ENCODE measurements at places on chromosomes 11 and 22.

GRCh38 chr11:80241766-80242165, 800.9 kb upstream of the TENM4 start:
- no peak for DNase-seq

GRCh38 chr22:28873183-28873963, 10.0 kb upstream of the ZNRF3 start:
- no peak for DNase-seq

- DNase-seq: no peak
These were observed 30.6 kb downstream of the SCGB1A1 start for GRCh38 chr11:62449451-62449851.

DNA sequence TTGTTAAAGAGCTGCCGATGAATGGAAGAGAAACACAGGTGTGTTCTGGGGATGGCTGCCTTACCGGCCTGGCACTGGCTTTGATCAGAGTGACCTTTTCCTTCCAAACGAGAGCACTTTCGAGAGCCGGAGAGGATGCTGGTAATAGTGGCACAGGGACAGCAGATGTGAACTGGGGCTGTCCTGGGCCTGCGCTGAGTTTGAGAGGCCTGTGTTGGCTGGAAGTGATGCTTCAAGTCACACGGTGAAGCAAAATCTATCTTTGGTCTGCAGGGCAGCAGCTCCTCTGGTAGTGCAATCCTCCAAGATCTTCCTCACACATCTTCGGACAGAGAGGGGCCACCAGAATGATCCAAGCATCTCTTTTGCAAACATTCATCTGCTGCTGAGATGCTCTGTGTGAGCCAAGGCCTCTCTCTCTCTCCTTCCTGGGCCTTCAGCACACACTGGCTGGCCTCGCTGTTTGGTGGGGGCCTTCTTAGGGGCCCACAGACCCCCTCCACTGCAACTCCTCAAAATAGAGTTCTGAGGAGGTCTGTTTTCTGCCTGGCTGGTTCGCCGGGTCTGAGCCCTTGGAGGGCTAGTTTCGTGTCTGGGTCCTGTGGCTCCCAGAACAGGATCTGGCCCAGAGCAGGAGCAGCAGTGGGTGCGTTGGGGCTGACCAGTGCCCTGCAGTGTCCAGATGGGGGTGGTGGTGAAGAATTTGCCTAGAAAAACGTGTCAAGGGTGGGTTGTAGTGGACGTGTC, 6.4 kb downstream of the MPPED1 start:
- no peak for DNase-seq

GRCh38 chr11:132992838-132993631, 539.3 kb downstream of the OPCML start:
- peak; percentile 84 for DNase-seq

- no peak for DNase-seq
These were observed 417.9 kb upstream of the DDI1 start for GRCh38 chr11:103618528-103618927.

DNA sequence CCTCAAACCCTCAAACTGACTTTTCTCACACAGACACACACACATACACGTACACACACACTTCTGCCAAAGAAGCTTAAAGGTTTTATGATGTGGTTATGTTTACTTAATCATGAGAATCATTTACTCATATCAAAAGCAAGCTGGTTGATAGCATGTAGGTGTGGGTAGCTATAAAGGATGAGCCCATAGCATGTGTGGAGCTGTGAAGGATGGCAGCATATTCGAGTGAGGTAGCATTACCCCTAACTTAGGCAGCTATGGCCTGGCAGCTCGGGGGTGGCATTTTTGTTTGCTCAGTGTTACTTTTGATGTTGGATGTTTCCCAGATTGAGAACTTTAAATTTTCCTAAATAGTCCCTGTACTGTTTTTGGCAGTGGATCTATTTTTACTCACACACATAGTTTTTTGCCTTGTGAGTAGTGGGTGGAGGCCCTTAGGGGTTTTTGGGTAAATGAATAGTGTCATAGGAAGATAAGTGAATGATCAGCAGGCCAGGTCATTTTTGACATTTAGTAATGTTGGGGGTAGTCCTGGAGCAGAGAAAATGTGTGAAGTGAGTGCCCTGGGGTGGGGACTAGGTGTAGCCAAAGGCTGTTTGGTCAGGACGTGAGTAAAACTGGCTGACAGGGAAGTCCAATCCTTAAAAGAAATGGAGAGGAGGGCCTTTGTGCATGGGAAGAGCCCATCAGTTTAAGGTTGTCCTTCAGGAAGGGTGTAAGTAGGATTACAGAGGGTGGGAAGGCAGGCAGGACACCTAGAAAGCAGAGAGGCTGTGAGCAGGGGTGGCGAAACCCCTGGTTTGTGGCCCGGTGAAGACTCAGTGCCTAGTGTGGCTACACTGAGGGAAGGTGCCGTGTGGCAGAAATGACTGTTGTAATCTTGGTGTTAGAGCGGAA, 7.1 kb downstream of the YWHAH start:
- DNase-seq: no peak

DNA sequence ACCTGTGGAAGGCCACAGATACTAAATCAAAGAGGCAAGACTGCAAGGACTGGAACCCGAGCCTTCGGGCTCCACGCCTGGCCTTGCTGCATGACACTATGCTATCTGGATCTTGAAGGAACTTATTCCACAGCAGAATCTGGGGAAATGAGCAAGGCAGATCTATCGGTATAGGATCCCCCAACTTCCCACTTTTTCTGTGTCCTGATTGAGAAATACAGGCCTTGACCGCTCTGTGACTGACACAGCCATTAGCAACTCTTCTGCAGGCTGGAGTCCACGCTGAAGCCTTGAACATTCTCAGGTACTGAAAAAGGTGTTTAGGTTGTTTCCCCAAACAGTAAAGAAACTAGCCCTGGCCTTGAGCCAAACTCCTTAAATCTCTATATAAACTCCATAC, 241.2 kb upstream of the NARS2 start:
- no peak for DNase-seq

- DNase-seq: no peak
These were observed 60.3 kb upstream of the POU2AF2 start for GRCh38 chr11:111185266-111185665.

DNA sequence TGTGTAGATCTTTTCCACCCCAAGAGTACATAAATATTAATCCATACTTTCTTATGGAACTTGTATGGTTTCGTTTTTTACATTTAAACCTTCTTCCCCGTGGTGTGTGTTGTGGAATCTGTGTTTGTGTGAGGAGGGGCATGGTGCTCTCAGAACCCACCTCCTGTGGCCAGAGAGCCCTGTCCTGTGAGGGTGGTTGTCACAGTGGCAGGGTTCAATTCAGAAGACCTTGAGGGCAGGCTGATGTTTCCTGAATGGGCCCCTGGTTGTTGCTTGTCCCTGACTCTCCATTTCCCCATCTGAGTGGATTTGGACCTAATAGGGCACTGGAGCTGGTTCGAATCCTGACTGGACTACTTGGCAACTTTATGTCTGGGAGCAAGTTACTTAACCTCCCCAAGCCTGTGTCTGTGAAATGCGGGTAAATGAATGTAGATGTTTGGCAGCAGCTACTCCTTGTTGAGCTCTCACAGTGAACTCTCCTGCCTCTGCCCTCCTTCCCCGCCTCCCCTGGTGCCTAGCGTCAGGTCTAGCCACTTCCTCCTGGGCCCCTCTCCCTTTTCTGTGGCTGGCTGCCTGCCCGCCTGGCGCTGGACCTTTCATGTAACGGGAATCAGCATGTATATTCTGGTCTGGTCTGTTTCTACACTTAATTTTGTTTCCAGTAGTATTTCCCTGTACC, 7.3 kb downstream of the NEAT1 start:
- DNase-seq: no peak

DNA sequence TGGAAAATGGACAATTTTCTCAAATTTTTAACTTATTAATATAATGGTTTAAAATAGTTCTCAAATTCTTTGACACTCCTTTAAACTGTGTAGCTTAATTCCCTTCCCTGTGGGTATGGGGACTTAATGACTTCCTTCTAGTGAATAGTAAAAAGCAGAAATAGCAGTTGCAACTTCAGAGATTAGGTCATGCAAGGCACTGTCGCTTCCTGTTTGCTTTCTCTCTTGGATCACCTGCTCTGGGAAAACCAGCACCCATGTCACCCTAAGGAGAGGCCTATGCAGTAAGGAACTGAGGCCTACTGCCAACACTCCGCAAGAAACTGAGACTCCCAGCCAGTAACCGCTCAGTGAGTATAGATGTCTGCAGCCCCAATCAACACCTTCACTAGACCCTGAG, 5.5 kb upstream of the PANX3 start:
- DNase-seq: no peak

GRCh38 chr11:62353841-62354240, 16.6 kb downstream of the ASRGL1 start:
- peak; percentile 69 for DNase-seq

- DNase-seq: no peak
These were observed 43.5 kb upstream of the TP53I11 start for GRCh38 chr11:44993971-44994704.

DNA sequence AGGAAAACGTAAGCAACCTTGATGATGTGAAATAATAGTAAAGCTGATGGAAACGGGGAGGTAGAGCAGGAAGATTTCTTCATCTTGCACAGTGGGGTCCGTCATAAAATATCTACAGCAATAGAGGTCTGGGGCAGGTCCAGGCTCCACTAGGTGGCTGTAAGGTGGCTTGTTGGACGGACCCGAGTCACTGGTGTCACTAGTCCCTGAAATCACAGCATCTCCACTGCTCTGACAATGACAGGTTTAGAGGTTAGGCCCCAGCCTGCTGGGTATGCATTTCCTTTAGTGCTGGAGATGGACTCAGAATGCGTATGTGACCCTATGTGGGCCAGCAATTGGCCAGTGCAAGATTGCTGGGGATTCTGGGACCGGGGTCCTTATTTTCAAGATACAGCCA, 25.2 kb upstream of the CLDN5 start:
- DNase-seq: no peak

- peak; percentile 93 for DNase-seq
These were observed 642 bp upstream of the PIK3C2A start for GRCh38 chr11:17208257-17208999.

DNA sequence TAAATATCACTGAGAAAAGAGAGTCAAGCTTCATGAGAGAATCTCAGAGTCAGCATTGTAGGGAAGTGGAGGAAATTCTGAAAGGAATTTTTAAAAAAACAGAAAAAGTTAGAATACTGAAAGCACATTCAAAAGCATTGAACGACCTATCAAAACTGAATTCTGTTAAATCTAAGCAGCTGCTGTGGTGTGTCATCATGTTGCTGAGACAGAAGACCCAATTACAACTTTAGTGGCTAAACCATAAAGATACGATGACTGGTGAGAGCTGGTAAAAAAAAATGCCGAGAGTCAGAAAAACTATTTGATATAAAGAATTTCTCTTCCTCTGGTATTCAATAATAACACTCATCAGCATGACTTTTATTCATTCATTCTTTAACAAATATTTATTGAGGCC, 220.8 kb downstream of the DLG2 start:
- DNase-seq: no peak

GRCh38 chr11:22681281-22681812, 14.9 kb downstream of the GAS2 start:
- DNase-seq: no peak

DNA sequence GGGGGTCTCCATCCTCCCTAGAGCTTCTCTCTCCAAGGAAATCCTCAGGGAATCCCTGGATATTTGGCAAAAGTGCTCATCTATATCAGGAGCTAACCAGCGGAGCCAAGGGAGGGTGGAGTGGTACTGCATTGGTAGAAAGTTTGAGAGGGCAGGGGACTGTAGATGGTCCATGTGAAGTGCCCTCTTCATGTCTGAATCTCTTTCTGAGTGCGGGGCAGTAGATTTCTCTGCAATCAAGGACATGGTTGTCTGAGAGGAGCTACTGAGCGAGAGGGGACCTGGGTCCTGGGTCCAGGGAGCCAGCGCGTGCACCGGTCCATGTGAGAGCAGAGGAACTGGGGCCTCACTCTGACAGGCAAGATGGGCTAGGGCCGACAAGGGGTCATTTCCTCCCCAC, 701 bp downstream of the DIXDC1 start:
- no peak for DNase-seq

- DNase-seq: no peak
These were observed 13.0 kb downstream of the SPATA19 start for GRCh38 chr11:133832096-133832990.

- no peak for DNase-seq
These were observed 5.5 kb upstream of the GAB4 start for GRCh38 chr22:17013396-17014100.
